ENCODE measurements at places on chromosomes 13 and 19.

DNA sequence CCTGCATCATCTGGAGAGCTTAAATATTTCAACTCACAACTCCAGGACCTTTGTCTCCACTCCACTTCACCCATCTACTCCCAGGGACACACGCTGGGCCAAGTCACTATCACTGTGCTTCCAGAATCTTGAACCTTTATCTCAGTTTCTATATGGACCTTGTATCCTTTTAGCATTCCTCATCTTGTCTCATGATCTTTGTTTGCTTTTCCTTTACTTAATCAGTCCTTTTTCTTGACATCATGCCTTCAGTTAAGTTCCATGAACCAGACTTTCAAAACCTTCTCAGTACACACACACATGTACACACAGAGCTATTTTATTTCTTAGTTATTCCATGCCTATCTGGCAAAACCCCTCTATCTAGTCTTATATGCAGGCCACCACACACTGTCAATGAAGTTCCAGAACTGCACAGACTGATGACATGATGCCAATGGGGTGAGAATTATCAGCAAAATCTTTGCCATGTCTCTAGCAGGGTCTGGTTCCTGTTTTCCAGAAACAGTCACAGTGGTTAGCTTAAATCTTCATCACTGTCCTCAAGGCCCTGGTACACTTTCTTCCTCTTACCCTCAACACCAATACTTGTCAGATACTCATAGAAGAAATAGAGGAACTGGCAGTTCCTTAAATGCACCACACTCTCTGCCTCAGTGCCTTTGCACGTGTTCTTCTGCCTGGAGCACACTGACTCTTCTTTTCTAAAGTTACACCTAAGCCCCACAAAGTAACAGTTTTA lies 77.6 kb upstream of the STARD13 start:
- DNase-seq = no peak

GRCh38 chr19:11066326-11066725 lies 22.9 kb upstream of the LDLR start:
- DNase-seq = no peak

DNA sequence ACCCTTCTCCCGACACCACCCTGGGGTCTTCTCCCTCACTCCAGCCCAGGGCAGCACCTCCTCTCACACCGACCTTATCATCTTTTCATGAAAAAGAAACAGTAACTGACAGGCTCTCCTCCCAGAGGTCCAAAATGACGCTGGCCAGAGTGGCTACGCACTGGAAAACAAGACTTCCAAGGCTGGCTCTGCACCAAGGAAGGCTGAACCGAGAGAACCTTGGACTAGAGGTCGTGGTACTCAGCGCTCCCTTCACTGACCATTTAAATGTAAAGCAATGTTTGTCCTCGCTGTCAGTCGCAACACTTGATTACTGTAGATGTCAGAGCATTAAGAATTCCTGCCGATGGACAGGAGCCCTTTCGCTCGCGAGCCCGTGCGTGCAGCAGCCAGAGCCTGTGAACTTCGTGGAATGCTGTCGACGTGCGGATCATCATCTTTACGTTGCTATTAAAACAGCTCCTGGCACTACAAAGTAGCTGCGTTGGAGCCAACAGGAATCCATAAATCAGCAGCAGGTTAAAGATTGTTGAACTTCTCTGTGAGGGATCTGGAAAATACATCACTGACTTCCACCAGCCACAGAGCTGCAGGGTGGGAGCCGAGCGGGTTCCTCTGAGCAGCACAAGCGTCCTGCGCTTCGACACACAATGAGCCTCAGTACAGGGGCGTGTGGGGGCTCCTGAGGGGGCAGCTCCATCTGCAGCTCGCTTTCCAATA lies 125.5 kb upstream of the MCF2L start:
- DNase-seq = no peak

- DNase-seq = no peak
Observed at GRCh38 chr13:40657951-40658350, 8.5 kb downstream of the FOXO1 start.

DNA sequence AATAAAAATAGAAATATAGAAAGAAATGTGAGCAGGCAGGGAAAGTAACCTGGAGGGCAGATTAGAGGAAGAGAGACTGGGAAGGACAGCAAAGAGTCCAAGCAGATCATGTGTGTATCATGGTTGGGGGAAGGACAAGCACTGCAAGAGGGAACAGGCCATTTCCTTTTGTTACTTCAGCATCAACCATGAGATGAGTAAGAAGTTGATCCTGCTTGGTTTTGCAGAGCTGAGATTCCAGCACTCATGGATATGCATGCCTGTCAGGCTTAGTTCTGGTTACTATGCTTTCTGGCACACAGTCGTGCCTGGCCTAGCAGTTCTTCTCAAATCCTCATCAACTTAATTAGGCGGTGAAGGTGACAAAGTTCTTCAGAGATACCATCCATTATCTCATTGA lies 18.1 kb downstream of the NALCN start:
- DNase-seq = no peak

- DNase-seq = no peak
Observed at GRCh38 chr13:109918179-109918711, 131.9 kb upstream of the IRS2 start.

DNA sequence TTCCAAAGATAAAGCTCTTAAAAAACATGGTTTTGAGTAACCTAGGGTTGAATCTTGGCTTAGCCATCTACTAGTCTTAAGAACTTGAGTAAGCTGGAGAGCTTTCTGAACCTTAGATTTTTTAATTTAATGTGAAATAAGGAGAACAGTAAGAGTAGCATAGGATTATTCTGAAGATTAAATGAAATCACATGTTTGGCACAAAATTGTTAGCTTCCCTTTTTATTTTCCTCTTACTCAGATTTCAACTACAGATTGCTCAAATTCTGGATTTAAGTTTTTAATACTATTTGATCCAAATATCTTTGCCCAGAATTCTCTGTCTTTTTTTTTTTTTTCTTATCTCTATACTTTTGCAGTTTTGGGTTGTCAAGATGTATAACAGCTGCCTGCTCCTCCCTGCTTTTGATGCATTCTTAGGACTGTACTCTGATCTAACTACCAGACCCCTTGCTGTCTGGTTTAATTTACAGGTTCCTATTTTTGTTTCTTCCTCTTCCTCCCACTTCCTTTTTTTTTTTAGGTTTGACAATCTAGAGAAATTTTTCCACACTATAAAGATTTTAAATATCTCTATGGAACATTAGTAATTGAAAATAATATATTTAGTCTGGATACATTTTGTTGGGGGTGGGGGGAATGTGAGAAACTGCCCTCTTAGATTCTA lies 12.3 kb downstream of the POMP start:
- no peak for DNase-seq

GRCh38 chr13:92312823-92313222 lies 913.8 kb upstream of the GPC6 start:
- no peak for DNase-seq

- no peak for DNase-seq
Observed at GRCh38 chr13:75362026-75362425, 119.9 kb downstream of the TBC1D4 start.

- no peak for DNase-seq
Observed at GRCh38 chr19:1882089-1882785, 3.1 kb downstream of the ABHD17A start.

- DNase-seq = peak; percentile 50
Observed at GRCh38 chr19:49497047-49497788, 984 bp downstream of the RPS11 start.

GRCh38 chr13:112434032-112434431 lies 57.9 kb downstream of the SPACA7 start:
- no peak for DNase-seq

GRCh38 chr13:67097892-67098452 lies 132.2 kb downstream of the PCDH9 start:
- no peak for DNase-seq

DNA sequence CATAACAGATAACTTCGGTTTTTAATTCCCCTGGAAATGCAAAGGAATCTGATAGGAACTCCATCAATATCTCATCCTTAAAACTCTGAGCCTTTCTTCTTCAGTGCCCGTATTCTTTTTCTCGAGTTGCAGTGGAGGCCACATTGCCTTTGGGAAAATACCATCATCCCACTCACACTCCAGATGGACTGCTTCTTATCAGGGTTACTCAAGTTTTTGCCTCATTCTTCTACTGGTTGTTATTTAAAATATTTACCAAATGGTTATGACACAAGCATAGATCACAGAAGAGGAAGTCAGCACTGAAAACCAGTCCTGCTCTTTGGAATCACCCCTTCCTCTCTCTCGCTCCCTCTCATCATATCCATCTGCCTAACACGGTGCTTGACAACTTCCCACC lies 1020.5 kb upstream of the SLC10A2 start:
- no peak for DNase-seq

GRCh38 chr19:342801-343421 lies 1.7 kb downstream of the MIER2 start:
- no peak for DNase-seq

GRCh38 chr19:29528350-29528945 lies 2.7 kb downstream of the VSTM2B start:
- peak; percentile 10 for DNase-seq

DNA sequence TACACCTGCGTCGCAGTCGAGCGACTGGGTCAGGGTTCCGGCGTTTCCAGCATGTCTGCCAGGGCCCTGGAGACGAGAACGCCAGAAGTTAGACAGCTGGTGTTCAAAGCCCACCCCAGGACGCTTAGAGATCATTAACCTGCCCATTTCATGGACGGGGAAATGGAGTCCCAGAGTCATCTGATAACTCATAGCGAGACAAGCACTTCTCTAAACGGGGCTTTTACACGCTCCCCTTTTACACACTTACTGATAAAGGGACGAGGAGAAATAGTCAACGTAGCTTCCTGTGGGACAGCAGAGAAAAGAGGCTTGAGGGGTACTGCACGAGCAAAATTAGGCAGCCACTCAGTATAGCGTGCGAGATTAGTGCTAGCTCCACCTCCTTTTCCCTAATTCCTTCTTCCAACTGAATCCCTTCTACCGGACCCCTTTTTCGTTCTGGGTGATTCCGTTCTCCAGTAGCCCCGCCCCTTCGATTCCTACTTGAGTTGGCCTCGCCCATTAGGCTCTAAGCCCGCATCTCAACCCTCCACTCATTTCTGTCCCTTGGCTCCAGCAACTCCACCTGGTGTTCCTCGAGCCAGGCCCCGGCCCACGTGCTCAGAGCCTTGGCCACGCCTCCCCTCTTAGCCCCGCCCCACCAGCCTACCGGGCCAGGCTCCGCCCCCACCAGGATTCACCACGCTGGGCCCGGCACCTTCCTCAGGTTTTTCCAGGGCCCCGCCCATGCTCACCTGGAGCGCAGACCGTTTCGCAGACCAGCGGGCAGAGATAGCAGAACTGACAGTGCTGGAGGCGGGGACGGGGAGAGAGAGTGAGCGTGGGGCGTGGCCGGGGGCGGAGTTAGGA lies 3.7 kb downstream of the HRC start:
- peak; percentile 63 for DNase-seq

- DNase-seq = no peak
Observed at GRCh38 chr19:30857388-30857787, 485.2 kb downstream of the ZNF536 start.

- peak; percentile 21 for DNase-seq
Observed at GRCh38 chr19:15331419-15332310, 674 bp downstream of the BRD4 start.

Data from NCI-H2081 (cell line).